ENCODE measurements at places on chromosomes 6 and 20.

- H3K27ac ChIP-seq: no peak overlapping the region
- DNase-seq: no peak
- H3K27me3 ChIP-seq: no peaks in the 10 kb centered on the region
- H3K4me1 ChIP-seq: no peaks in the 10 kb centered on the region
- no peak overlapping the region for H3K4me3 ChIP-seq
These were observed 21.1 kb downstream of the STX11 start for GRCh38 chr6:144171406-144171805.

DNA sequence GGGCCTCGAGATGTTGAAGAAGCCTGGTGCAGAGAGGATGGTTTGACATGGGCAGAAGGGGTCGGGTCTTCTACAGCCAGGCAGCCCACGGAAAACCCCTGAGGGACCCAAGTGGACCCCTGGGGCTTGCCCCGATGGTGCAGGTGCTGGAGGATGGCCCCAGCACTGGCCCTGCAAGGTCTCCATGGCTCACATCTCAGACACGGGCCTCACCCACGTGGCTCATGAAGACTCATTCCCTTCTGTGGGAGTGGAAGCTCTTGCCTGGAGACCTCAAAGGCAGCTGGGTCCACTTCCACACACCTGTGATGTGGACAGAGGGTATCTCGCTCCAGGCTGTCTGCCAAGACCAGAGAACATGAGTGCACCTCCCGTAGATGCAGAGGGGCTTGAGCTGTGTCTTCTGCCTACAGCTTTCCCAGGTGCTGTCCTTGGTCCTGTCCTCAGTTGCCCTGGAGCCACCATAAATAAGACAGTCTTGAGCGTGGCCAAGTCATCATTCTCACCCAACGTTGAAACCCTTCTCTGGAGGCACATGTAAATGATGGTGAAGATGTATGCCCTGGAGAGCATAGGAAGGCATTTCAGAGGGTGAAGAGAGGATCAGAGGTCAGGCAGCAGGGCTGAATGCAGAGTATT lies 108.0 kb downstream of the SYNDIG1 start:
- no peak overlapping the region for H3K27ac ChIP-seq
- no peak for DNase-seq
- no peak overlapping the region for H3K4me3 ChIP-seq
- no peaks in the 10 kb centered on the region for H3K36me3 ChIP-seq
- H3K27me3 ChIP-seq: no peaks in the 10 kb centered on the region

GRCh38 chr20:44113618-44114376 lies 73.2 kb downstream of the JPH2 start:
- no peaks in the 10 kb centered on the region for H3K36me3 ChIP-seq
- no peak for DNase-seq
- no peaks in the 10 kb centered on the region for H3K4me1 ChIP-seq
- no peak overlapping the region for H3K4me3 ChIP-seq

GRCh38 chr6:41568585-41569384 lies 22.6 kb downstream of the FOXP4 start:
- no peak for DNase-seq
- H3K27ac ChIP-seq: no peak overlapping the region
- H3K4me3 ChIP-seq: no peak overlapping the region

GRCh38 chr6:397604-398003 lies 6.1 kb downstream of the IRF4 start:
- no peak for DNase-seq
- no peaks in the 10 kb centered on the region for H3K36me3 ChIP-seq
- peaks cover 18% of the 10 kb centered on the region for H3K4me1 ChIP-seq

DNA sequence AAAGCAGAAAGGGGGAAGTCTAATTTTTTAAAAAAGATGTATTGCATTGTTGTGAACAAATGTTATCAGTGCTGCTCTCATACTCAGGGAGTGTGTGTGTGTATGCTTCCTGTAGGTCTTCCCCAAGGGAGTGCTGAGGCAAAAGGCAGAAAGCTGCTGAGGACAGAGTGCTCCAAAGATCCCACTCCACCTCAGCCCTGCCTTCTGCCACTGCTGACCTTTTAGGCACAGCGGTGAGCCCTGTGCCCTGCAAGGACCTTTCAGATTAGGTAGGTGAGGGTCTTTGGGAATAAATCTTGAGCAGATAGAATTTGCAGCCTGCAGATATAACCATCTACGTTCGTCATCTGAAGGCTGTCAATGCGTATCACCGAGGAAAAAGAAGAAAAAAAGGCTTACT lies 756.4 kb upstream of the MMS22L start:
- H3K27me3 ChIP-seq: no peaks in the 10 kb centered on the region
- H3K4me1 ChIP-seq: no peaks in the 10 kb centered on the region
- DNase-seq: no peak
- no peaks in the 10 kb centered on the region for H3K36me3 ChIP-seq

GRCh38 chr6:90131125-90131524 lies 165.5 kb downstream of the BACH2 start:
- H3K27ac ChIP-seq: no peak overlapping the region
- no peaks in the 10 kb centered on the region for H3K27me3 ChIP-seq
- no peak overlapping the region for H3K4me3 ChIP-seq
- no peak for DNase-seq

DNA sequence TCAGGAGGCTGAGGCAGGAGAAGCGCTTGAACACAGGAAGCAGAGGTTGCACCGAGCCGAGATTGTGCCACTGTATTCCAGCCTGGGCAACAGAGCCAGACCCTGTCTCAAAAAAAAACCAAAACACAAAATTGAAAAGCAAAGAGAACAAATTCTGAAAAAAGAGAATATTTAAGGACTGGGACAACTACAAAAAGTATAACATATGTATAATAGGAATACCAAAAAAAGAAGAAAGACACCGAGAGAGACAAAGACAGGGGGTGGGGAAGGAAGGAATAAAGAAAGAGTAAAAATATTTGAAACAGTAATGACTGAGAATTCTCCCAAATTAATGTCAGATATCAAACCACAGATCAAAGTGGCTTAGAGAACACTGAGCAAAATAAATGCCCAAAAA lies 5.5 kb upstream of the ZNF391 start:
- H3K4me3 ChIP-seq: no peak overlapping the region
- no peak overlapping the region for H3K27ac ChIP-seq
- no peaks in the 10 kb centered on the region for H3K4me1 ChIP-seq
- DNase-seq: no peak
- no peaks in the 10 kb centered on the region for H3K36me3 ChIP-seq

DNA sequence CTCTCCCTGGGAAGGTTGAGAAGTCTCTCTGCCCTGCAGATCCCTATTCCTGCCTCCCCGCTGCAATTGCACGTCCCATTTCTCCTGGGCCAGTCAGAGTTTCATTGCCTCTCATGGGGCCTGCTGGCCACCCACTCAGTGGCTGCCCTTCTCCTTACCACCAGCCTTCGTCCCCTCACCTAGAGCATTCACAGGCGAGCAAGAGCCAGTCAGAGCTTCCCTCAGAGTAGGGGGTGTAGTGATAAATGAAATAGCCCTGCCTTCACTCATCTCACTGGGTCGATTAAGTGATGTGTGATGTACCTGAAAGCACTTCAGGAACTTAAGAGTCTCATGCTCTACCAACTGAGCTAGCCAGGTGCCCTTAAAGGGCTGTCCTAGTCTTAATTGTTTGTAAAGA lies 52.0 kb upstream of the FANCE start:
- H3K4me1 ChIP-seq: no peaks in the 10 kb centered on the region
- H3K4me3 ChIP-seq: no peak overlapping the region
- H3K27ac ChIP-seq: no peak overlapping the region
- no peaks in the 10 kb centered on the region for H3K27me3 ChIP-seq
- no peaks in the 10 kb centered on the region for H3K36me3 ChIP-seq

DNA sequence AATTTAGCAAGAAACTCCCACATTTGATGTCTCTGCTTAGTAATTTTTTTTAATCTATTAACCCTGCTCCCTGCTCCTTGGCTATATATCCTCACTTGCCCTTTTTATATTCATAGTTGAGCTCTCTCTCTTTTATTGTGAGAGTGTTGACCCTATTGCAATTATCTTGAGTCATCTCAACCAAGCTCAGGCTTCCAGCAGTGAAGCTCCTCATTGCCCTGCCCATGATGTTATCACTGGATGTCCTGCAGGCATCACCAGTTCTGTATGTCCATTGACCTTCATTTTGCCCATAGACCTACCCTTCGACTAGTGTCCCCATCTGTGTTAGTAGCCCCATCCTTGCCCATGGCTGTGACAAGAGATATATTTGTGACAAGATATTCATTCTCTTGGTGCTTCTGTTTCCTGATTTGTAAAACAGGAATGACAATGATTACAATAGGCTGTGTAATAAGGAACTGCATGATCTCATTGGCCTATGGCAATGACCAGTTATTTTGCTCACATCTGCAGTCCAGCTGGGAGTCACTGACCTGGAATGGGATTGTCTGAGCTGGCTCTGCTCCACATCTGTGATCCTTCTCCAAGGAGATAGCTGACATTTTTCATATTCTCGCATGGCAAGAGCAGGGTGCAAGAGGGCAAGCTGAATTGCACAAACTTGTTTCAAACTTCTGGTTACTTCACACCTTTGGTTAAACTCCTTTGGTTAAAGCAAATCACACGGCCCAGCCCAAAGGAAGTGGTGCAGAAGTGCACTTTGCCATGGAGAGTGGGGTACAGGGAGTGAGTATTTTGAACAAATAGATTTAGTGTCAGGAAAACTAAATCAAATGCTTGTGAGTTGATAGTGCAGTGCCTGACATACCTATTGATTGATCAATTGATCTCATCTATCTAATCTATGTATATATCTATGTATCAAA lies 47.7 kb upstream of the CST5 start:
- H3K4me1 ChIP-seq: peaks cover 38% of the 10 kb centered on the region
- no peak for DNase-seq
- no peak overlapping the region for H3K27ac ChIP-seq
- no peaks in the 10 kb centered on the region for H3K36me3 ChIP-seq
- H3K27me3 ChIP-seq: no peaks in the 10 kb centered on the region

DNA sequence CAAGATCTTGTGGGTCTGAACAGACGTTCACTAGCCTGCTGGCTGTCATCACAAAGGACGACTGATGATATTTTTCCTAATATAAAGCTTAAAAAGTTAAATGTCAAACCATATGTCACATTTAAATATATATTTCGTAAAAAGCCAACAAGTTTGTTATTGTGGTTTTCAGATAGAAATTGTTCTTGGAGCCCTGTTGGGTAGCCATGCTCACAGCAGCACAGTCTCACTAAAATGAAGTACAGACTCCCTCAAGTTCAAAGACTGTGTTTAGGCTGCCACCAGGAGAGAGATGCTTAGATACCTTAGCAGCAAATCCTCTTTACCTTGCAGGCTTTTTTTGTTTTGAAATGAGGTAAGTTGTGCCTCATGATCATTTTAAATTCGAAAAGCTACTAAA lies 17.8 kb downstream of the EEF1E1 start:
- no peak overlapping the region for H3K27ac ChIP-seq
- H3K27me3 ChIP-seq: no peaks in the 10 kb centered on the region
- H3K36me3 ChIP-seq: peaks cover 26% of the 10 kb centered on the region
- no peak for DNase-seq
- H3K4me1 ChIP-seq: no peaks in the 10 kb centered on the region

GRCh38 chr6:35603326-35604202 lies 85.2 kb downstream of the FKBP5 start:
- H3K36me3 ChIP-seq: no peaks in the 10 kb centered on the region
- peak overlapping the region; percentile 48 for H3K27ac ChIP-seq
- H3K27me3 ChIP-seq: no peaks in the 10 kb centered on the region

GRCh38 chr20:40370800-40371199 lies 318.2 kb downstream of the MAFB start:
- H3K4me1 ChIP-seq: no peaks in the 10 kb centered on the region
- no peak for DNase-seq
- H3K27me3 ChIP-seq: no peaks in the 10 kb centered on the region
- no peak overlapping the region for H3K27ac ChIP-seq
- H3K4me3 ChIP-seq: no peak overlapping the region

GRCh38 chr6:101202867-101203374 lies 190.6 kb upstream of the GRIK2 start:
- H3K4me1 ChIP-seq: no peaks in the 10 kb centered on the region
- H3K36me3 ChIP-seq: no peaks in the 10 kb centered on the region
- no peaks in the 10 kb centered on the region for H3K27me3 ChIP-seq
- no peak overlapping the region for H3K4me3 ChIP-seq
- no peak for DNase-seq

- no peaks in the 10 kb centered on the region for H3K4me1 ChIP-seq
- H3K27ac ChIP-seq: no peak overlapping the region
- H3K4me3 ChIP-seq: no peak overlapping the region
- H3K36me3 ChIP-seq: no peaks in the 10 kb centered on the region
- H3K27me3 ChIP-seq: no peaks in the 10 kb centered on the region
These were observed 246.7 kb downstream of the CD109 start for GRCh38 chr6:73942592-73943186.

DNA sequence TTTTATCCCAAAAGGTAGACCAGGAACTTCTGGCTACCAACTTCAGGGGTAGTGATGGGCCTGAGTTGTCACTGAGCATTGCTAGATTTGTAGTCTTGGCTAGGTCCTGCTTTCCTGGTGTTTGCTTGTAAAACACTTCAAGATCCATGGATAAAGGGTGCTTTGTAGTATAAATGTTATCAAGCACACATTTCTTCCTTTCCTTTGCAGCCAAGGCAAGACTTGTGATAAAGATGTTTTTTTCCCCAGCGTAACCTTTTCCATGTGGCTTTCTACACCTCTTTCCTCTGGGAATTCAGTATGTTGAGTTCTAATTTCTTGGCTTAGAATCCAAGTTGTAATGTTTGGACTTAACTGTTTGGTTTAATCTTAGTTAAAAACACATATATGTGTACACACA lies 122.8 kb upstream of the CLDN20 start:
- DNase-seq: no peak
- no peak overlapping the region for H3K4me3 ChIP-seq
- H3K27ac ChIP-seq: no peak overlapping the region
- peaks cover 14% of the 10 kb centered on the region for H3K4me1 ChIP-seq
- no peaks in the 10 kb centered on the region for H3K27me3 ChIP-seq

GRCh38 chr6:82022614-82023129 lies 224.9 kb downstream of the IBTK start:
- no peaks in the 10 kb centered on the region for H3K36me3 ChIP-seq
- H3K4me3 ChIP-seq: no peak overlapping the region
- H3K27me3 ChIP-seq: no peaks in the 10 kb centered on the region
- DNase-seq: no peak
- no peaks in the 10 kb centered on the region for H3K4me1 ChIP-seq
- H3K27ac ChIP-seq: no peak overlapping the region

DNA sequence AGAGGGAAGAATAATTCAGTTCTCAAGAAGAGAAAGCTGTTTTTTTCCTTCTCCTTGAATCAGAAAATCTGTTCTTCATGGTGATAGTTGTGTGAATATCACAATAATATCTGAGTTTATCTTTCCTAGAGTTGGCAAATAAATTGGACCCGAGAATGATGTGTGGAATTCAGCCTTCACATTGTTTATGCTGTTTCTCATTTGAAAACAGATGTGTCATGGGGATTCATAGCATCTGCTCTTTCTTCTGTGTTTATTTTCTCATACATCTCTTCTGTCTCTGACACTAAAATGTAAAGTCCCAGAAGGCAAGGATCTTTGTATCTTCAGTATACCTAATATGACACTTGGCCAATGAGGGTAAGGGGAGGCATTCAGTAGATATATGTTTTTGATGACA lies 103.6 kb upstream of the SGK1 start:
- H3K27ac ChIP-seq: no peak overlapping the region
- H3K36me3 ChIP-seq: no peaks in the 10 kb centered on the region
- no peak overlapping the region for H3K4me3 ChIP-seq
- no peaks in the 10 kb centered on the region for H3K4me1 ChIP-seq
- no peak for DNase-seq
- H3K27me3 ChIP-seq: no peaks in the 10 kb centered on the region

- peak overlapping the region; percentile 41 for H3K27ac ChIP-seq
- no peak for DNase-seq
- no peaks in the 10 kb centered on the region for H3K27me3 ChIP-seq
- no peak overlapping the region for H3K4me3 ChIP-seq
- H3K4me1 ChIP-seq: peaks cover 58% of the 10 kb centered on the region
These were observed 32.2 kb downstream of the COX4I2 start for GRCh38 chr20:31669876-31670275.

- no peak overlapping the region for H3K27ac ChIP-seq
- H3K27me3 ChIP-seq: no peaks in the 10 kb centered on the region
- H3K4me1 ChIP-seq: peaks cover 58% of the 10 kb centered on the region
- H3K4me3 ChIP-seq: no peak overlapping the region
These were observed 113.9 kb downstream of the NFATC2 start for GRCh38 chr20:51428401-51429143.

Data from CD8-positive, alpha-beta memory T cell (primary cell).